ENCODE measurements at places on chromosomes 12 and 14.

DNA sequence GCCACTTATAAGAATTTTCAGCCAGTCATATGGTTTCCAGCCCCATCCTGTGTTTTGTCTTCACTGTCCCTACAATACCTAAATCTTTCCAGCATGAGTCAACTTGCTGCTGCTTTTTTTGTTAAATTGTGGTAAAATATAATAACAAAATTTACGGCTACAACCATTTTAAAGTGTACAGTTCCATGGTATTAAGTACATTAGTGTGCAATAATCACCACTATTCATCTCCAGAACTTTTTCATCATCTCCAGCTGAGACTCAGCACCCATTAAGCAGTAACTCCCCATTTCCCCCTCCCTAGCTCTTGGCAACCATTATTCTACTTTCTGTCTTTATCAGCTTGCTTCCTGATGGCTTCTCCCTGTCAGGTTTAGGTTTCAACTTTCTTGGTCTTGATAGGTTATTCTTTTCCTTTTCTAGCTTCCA is 39.1 kb downstream of the FRS2 start:
- DNase-seq = no peak

GRCh38 chr12:90163975-90164374 is 455.3 kb upstream of the ATP2B1 start:
- no peak for DNase-seq

DNA sequence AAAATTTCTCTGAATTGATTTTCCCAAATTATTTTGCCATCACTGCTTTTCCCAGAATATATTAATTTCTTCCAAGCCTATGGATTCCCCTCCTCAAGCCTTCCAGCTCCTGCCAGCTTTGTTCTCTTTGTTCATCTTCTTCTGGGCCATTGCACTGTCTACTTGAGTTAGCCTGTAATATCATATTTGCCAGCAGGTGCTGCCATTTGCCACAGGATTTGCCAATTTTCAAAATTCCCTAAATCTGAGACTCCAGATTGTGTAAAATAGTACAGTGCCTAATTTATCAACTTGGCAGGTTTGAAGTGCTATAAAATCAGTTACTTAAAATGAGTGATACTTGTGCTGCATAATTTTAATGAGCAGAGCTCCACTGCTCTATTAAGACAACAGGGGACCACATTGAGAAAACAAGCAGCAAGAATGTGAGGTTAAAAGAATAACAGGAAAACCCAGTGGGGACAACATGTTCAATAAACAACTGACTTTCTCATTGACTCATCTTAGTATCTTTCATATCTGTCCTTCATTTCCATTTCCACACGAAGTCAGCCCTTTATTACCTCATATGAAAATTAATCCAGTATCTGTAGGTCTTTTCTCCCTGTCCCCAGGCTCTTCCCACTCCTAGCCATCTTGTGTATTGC is 84.6 kb upstream of the CCDC196 start:
- DNase-seq = no peak

- no peak for DNase-seq
Measured at GRCh38 chr14:100400115-100400514, 77.0 kb downstream of the SLC25A47 start.

- no peak for DNase-seq
Measured at GRCh38 chr14:105385322-105385637, 13.1 kb upstream of the TEX22 start.

- no peak for DNase-seq
Measured at GRCh38 chr14:25843481-25844470, 754.1 kb downstream of the NOVA1 start.

DNA sequence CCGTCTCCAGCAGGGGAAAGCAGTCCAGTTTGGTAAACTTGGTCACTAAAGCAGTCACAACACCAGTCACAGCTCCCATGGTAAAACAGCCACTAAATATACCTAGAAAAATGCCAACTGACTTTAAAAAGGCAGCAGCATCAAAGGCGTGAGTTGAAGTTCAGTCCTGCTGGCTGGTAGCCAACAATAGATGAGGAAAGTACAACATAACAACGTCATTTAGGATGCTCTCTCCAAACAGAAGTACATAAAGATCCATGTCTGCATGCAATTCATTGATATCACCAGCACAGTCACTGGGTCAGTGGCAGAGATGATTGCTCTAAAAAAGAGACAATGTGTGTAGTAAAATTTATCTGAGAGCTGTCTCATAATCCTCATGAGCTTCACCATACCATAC is 59.3 kb upstream of the TMPO start:
- no peak for DNase-seq

DNA sequence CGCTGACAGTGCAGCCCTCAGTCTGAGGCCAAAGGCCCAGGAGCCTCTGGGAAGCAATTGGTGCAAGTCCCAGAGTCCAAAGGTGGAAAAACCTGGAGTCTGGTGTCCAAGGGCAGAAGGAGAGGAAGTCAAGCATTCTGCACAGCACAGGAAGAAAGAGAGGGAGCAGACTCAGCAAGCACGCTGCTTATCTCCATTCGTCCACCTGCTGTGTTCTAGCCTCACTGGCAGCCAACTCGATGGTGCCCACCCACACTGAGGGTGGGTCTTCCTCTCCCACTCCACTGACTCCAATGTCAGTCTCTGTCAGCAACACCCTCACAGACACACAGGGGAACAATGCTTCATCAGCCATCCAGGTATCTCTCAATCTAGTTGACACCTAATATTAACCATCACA is 38.8 kb downstream of the HELB start:
- no peak for DNase-seq

GRCh38 chr14:75522983-75523318 is 682 bp downstream of the BATF start:
- DNase-seq = no peak

- no peak for DNase-seq
Measured at GRCh38 chr14:97046967-97047366, 249.8 kb downstream of the VRK1 start.

- DNase-seq = no peak
Measured at GRCh38 chr12:124493809-124494750, 73.3 kb downstream of the NCOR2 start.

DNA sequence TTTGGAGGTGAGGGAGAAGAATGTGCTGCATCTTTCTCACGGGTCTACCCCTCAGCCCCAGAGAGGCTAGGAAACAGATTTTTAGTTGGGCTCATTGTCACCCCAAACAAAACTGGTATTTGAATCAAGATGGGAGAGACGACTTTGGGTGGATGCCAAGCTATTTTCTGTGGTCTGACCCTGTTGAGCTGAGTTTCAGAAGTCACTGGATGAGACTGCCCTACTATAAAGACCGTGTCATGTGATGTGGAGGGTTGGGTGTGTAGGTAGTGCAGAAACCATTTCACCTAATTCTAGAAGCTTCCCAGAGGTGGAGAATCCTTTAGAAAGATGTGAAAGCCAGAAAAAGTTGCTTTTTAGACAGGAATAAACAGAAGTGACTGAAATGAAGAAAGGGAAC is 60.2 kb downstream of the IFT43 start:
- no peak for DNase-seq

DNA sequence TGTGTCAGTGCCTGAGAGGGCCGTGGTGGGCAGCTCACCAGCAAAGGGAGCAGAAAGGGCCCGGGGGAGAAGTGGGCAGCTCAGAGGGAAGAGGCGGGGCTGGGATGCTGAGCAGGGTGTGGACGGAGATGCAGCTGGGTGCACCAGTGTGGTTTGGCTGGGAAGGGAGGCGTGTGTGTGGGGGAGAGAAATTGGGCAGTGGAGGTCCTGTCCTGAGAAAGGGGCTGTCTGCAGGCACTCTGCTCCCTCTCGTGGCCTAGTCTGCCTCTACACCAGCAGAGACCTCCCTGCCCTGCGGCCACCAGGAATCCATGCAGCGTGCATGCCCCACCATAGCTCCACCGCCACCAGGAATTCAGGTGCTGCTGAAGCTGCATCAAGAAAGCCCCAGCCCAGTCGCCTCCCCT is 6.4 kb downstream of the TMEM121 start:
- no peak for DNase-seq

DNA sequence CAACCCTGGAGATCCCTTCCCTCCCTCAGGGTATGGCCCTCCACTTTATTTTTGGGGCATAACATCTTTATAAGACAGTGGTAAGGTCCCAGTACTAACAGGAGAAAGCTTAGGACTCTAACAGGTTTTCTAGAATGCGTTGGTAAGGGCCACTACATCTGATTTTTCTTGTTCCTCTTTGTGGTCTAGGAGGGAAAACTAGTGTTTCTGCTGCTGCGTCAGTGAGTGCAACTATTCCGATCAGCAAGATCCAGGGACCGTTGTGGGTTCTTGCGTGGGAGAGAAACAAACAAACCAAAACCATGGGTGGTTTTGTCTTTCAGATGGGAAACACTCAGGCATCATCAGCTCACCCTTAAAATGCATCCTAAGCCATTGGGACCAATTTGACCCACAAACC is 123.6 kb upstream of the SLC16A7 start:
- no peak for DNase-seq

DNA sequence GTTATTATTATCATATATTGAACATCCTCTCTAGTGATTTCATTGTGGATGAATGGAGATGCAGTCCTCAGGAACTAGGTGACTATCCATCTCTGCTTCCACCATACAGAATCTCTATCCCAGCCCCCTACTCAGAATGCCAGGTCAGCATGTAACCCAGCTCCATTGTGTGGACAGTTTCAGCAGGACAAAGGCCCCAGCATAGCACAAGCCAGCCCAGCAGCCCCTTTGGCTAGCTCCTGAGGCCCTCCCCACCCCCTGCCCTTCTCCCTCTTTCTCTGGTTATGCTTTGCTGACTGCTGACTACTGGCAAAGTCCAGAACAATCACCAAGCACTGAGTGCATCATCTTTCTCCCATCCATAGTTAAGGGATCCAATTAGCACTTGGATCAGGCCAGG is 5.8 kb upstream of the SPRYD4 start:
- DNase-seq = no peak

DNA sequence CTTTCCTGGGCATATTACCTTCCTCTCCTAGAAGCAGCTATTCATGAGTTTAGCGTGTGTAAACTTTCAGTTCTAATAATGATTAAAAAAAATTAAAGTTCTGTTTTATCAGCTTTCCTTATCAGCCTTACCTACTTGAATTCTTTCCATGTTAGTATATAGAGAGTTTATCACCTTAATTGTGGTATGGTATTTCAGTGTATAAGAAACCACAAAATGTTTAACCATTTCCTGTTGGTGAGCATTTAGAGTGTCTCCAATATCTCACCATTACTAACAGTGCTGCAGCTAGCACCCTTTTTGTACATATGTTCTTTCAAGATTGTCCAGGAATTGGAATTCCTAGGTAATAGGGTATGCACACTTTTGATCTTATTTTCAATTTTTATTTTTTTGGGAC is 89.5 kb downstream of the FBXO33 start:
- no peak for DNase-seq

GRCh38 chr14:62710811-62711210 is 334.4 kb downstream of the KCNH5 start:
- no peak for DNase-seq

DNA sequence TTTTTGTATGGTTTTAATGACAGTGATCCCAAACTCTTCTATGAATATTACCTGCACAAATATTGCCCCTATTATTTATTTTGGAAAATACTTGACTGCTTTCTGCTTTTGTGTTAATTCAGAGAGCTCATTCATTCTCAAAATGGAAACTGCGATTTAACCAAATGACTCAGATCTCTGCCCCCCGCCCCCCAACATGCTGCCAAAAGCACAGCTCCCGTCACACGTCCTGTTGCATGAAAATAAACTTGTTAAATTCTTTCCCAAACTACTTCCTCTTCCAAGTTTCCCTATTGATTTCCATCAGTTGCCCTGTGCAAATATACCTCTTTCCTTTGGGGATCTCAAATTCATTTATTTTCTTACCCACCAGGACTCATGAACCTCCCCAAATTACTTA is 18.0 kb upstream of the NRDE2 start:
- no peak for DNase-seq

GRCh38 chr12:19654650-19655376 is 215.5 kb downstream of the AEBP2 start:
- peak; percentile 55 for DNase-seq

- no peak for DNase-seq
Measured at GRCh38 chr12:78886719-78887407, 22.3 kb downstream of the SYT1 start.

- DNase-seq = no peak
Measured at GRCh38 chr14:104450811-104451401, 128.7 kb upstream of the C14orf180 start.

DNA sequence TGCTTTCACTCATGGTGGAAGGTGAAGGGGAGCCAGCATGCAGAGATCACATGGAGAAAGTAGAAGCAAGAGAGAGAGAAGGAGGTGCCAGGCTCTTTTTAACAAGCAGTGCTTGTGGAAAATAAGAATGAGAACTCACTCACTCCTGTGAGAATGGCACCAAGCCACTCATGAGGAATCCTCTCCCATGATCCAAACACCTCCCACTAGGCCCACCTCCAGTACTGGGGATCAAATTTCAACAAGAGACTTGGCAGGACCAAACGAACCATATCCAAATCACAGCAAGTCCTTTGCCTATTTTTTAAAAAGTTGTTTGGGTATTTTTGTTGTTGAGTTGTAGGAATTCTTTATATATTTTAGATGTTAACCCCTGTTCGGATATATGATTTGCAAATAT is 245.9 kb upstream of the ARID2 start:
- no peak for DNase-seq

DNA sequence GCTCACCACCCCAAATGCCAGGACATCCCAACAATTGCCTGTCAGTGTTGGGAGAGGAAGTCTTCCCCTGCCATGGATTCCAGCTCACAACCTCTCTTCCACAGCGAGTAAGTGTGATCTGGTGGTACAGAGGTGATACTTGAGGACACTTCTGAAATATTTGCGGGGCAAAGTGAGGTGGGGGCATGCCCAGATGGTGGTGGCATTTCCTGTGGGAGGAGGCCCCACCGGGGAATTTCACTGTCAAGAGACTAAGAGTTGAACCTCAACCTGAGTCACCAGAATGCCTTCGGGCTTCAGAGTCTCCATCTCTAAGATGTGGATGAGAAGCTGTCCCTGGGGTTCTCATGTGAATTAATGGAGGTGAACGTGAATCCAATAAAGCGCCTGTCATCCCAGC is 122.3 kb upstream of the RFLNA start:
- DNase-seq = peak; percentile 32

- no peak for DNase-seq
Measured at GRCh38 chr12:117538032-117538690, 176.7 kb upstream of the NOS1 start.

GRCh38 chr12:25938581-25938980 is 19.9 kb upstream of the RASSF8 start:
- no peak for DNase-seq

DNA sequence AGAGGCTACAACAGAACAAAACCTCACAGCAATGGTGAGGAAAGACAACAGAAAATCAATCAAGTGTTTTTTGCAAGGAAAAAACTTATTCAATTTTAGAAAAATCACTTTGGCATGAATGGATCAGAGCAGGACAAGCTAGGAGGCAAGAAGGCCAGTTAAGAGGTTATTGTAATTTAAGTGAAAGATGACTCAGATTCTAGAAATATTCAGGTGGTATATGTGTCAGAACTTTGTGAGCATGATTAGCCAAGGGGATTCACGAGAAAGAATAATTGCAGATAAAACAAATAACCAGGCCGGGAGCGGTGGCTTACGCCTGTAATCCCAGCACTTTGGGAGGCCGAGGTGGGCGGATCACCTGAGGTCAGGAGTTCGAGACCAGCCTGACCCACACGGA is 12.7 kb downstream of the GCH1 start:
- DNase-seq = no peak

GRCh38 chr14:90293766-90294730 is 37.7 kb downstream of the NRDE2 start:
- no peak for DNase-seq

GRCh38 chr14:59160506-59160905 is 28.0 kb upstream of the DAAM1 start:
- DNase-seq = no peak

GRCh38 chr14:24135584-24135833 is 485 bp upstream of the PSME1 start:
- no peak for DNase-seq

- DNase-seq = peak; percentile 82
Measured at GRCh38 chr14:65333943-65334687, 78.4 kb upstream of the FUT8 start.

Data from BJ (cell line).